Glutamatergic neuron (in vitro differentiated cells): ENCODE measurements at places on chromosomes 1 and 21. TPM values are rescaled to one million over a fixed set of nuclear protein-coding genes. Genes with fewer than 3 reads are reported as not detected.

DNA sequence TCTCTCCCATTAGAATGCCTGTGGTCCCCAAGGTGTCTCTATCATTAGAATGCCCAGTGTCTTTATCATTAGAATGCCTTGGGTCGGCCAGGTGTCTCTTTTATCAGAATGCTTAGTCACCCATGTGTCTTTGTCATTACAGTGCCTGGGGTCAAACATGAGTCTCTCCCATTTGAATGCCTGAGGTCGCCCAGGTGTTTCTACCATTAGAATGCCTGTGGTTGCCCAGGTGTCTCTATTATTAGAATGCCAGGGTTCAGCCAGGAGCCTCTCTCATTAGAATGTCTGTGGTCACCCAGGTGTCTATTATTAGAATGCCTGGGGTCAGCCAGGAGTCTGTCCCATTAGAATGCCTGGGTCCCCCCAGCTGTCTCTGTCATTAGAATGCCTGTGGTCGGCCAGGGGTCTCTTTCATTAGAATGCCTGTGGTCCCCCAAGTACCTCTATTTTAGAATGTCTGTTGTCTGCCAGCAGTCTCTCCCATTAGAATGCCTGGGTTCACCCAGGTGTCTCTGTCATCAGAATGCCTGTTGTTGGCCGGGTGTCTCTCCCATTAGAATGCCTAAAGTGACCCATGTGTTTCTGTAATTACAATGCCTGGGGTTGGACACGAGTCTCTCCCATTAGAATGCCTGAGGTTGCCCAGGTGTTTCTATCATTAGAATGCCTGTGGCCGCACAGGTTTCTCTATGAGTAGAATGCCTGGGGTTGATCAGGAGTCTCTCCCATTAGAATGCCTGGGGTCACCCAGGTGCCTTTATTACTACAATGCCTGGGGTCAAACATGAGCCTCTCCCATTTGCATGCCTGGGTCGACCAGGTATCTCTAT is 57.1 kb downstream of the RNF187 start:
- DNase-seq = no peak

- DNase-seq = no peak
These were observed 8.2 kb downstream of the IGSF9 start for GRCh38 chr1:159937054-159937750.

The OLIG2 gene
- 21.4 TPM for total RNA-seq

GRCh38 chr1:182139496-182139895 is 78.0 kb upstream of the ZNF648 start:
- DNase-seq = no peak

DNA sequence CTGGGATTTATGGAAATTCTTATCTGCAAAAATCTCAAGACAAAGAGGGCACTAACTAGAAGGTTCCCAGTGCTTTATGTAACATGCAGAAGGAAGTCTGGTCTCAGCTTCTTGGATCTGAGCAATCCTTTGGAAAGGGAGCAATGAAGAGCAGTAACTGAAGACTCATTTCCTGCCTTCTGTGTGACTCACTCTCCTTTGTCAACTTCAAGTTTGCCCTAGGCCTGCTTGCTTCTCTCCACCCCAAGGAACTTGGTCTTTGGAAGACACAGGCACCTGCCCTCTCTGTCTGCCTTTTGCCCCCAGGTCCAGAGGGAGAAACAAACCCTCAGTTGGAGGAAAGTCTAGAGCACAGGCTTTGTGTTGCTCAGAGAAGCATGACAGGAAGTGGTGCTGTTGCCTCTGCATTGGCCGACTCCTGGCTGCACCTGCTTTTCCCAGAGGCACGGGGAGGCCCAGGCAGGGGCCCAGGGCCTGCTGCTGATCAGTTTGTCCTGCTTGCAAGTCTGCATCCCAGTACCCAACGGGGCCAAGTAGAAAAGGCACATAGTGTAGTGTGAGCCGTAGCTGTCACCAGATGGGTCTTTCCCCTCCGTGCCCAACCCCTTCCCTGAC is 137.2 kb downstream of the DHRS3 start:
- no peak for DNase-seq

The BMP8B gene
- 0.12 TPM for total RNA-seq

GRCh38 chr1:78743626-78744025 is 94.0 kb downstream of the IFI44 start:
- no peak for DNase-seq

DNA sequence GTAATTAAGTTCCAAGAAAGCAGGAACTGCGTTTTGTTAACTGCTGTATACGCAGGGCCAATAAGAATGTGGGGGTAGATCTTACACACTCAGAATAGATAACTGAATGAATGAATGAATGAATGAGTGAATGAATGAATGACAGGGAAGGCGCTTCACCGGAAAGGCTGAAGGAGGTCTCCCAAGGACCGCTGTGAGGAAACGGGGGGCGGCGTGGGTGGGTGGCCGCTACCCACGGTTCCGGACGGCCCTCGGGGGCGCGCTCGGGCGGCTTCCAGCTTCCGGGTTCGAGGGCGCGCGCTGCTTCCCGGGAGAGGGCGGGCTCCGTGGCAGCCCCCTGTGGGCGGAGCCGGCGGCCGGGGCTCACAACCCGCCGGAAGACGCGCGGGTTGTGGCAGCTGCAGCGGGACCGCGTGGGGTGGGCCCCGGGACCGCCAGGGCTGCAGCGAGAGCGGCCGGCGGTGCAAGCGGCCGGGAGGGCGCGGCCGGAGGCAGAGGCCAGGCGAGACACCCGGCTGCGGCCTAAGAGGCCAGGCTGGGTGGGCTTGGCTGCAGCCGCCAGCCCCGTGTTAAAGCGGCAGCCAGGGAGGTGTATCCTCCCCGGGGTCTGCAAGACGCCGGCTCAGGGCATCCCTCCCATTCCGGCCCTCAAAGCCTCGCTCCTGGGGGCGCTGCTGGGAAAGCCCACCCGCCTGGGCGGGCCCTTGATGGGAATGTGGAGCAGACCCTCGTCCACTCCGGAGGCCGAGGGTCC is at the start of gene ZFP69:
TSS of gene ZFP69 (plus strand) at position 367 of the 754 bp plus-strand sequence. CDS start 2,072 bp downstream, outside the sequence.
- DNase-seq = peak; percentile 82

The RAB7B gene
- not detected for total RNA-seq

GRCh38 chr1:171213559-171214454 is 28.7 kb downstream of the FMO2 start:
- no peak for DNase-seq

DNA sequence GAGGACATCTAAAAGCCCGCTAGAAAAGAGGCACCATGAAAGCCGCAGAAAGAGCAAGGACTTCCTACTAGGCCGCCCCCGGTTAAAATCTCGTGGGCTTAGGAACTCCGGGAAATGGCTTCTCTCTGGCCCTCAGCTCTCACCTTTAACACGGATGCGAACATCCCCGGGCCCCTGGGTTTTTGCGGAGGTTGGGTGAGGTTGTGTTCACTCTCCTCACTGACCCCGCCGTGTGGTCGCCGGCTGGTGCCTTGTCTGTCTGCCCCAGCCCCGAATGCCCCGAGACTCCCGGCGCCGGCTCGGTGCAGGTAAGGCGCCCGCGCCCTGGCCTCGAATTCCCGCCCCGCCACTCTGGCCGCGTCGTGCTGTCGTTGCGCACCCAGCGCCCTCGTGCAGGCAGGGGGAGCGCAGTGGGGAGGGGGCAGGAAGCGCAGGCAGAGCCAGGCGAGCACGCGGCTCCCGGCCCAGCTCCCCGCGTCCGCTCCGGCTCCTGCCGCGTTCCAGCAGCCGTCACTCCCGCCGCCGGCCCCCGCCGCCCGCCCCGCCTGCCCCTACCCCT is at the start of gene SHISAL2A:
TSS of gene SHISAL2A (plus strand) at position 437 of the 559 bp plus-strand sequence. CDS start 326 bp downstream, outside the sequence.
- DNase-seq = peak; percentile 56

GRCh38 chr1:234963180-234963903 is 165.3 kb downstream of the TOMM20 start:
- no peak for DNase-seq

DNA sequence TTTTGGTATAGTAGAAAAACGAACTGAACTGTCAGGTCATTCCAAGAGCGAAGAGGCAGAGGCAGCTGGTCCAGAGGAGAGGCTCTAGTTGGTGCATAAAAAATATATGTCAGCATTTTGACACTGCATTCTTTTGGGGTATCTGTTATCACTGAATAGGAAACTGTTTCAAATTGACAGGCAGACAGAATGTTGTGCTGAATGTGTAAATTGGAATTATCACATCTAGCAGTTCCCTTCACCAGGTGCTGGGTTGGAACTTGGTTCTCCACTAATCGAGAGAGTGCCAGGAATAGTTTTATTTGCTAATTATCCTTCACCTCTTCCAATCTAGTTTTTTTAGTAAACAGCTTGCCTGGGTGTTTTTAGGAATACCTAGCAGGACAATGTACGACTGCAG is 52.2 kb downstream of the ADGRL2 start:
- DNase-seq = no peak

DNA sequence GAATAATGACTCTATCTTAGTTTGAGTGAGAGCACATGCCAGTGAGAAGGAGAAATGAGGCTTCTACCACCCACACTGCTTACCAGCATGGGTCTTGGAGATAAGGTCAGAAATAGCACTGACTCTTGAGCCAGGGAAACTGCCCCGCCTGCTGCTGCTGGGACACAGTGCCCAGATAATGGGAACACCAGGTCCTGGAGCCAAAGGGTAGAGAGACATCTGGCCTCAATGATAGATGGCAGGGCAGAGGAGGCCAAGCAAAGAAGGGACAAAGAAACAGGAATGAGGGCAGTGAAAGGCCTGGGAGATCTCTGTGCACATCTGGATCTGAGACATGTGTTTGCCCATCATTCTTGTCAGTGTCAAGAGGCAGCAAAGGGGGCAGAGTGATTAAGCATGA is 97.4 kb downstream of the MIS18A start:
- no peak for DNase-seq

DNA sequence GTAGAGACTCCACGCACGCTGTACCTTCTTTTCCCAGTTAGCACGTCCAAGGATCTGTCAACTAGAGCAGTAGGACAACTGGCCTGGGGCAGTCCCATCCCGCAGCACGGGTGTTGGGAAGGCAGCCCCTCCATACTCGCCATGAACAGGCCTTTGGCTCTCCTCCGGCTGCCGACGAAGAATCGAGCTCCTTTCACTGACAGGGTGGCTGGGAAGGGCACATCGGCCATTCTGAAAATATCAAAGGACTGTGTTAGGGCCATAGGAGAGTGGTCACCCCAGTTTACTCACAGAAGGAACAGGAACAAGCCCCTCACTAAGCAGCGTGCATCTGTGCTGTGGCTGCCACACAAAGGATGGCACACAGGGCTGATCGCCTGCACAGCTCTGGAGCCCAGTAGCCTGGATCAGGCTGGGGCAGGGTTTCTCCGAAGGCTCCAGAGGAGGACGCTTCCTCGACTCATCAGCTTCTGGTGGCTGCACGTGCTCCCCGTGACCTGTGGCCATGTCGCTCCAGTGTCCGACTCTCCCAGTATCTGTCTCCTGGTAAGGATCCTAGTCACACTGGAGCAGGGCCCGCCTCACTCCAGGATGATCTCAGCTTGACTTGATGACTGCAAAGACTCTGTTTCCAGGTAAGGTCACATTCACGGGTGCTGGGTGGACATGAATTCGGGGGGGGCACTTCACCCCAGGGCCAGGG is 8.9 kb downstream of the KRTAP10-1 start:
- no peak for DNase-seq

- DNase-seq = no peak
These were observed 14.4 kb downstream of the STUM start for GRCh38 chr1:226562989-226563388.

GRCh38 chr21:36718951-36719501 is 20.1 kb downstream of the SIM2 start:
- peak; percentile 6 for DNase-seq

DNA sequence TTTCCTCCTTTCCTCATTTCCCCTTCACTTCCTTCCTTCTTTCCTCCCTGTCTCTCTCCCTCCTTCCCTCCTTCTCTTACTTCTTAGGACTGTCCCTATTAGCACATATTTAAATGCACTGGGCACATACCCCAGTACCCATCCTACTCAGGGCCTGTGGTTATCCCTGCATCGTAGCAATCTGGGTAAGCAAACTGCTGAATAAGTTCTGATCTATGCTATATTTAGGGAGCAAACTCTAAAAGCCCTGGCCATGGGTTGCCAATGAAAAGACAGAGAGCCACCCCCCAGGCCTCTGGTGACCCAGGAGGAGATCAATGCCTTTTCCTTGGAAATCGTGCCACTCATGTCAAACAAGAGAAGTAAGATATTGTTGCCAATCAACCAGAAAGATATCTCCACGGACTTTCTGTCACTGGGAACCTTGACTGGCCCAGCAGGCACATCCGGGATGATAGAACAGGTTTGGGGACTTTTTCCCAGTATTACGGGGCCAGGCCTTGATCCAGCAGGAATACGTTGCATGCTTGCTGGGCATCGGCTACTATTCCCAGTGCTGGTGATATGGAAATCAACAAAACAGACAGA is 5.4 kb downstream of the FAM3B start:
- no peak for DNase-seq
